H1 (cell line): ENCODE measurements at places on chromosomes 3 and 15. TPM values are rescaled to one million over a fixed set of nuclear protein-coding genes. Genes with fewer than 3 reads are reported as not detected.

- no peak for DNase-seq
These were observed 51.6 kb downstream of the ABHD2 start for GRCh38 chr15:89139613-89140499.

DNA sequence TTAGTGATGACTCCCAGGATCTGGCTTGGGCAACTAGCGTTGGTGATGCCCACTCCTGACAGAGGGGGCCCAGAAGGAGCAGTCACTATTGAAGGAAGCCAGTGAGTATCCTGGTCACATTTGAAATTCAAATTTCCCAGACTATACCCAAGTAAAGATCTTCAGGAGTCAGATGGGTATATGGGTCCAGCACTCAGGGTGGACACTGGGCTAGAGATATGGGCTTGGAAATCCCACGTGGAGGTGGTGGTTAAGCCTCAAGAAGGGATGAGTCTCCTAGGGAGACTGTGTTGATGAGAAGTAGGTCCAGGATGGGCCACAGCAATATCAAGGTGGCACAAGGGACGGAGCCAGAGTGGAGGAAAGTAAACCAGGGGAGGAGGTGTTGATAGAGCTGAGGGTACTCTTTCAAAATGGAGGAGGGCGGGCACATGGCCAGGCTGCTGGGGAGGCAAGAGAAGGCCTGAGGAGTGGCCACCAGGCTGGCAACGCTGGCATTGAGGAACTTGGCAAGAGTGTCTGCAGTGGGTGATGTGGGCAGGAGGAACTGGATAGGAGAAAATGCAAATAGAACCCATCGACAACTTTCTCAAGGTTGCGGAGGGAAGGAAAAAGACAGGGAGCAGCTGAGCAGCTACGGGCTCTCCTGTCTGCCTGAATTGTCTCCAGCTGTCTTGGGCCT is 3.7 kb upstream of the SLCO2A1 start:
- no peak for DNase-seq

DNA sequence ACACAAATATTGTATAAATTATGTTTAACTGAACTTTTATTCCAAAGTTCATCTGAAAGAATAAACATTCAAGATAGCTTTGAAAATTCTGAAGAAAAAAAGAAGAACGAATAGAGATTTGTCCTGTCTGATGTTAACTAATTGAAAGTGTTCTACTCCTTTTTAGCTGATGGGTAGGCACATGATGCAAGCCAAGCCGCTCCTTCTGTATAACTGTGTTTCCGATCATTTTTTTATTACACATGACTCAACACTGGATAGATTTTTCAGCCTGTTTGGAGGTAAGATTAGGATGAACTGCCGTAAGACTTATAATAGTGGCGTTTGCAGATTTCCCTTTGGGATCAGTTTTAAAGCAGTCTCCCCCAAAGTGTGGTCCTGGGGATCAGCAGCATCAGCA is 19.0 kb downstream of the NSUN3 start:
- DNase-seq = no peak

- no peak for DNase-seq
These were observed 168.9 kb downstream of the MYRIP start for GRCh38 chr3:39978308-39978707.

GRCh38 chr3:127701280-127701911 is 28.6 kb downstream of the ABTB1 start:
- no peak for DNase-seq

DNA sequence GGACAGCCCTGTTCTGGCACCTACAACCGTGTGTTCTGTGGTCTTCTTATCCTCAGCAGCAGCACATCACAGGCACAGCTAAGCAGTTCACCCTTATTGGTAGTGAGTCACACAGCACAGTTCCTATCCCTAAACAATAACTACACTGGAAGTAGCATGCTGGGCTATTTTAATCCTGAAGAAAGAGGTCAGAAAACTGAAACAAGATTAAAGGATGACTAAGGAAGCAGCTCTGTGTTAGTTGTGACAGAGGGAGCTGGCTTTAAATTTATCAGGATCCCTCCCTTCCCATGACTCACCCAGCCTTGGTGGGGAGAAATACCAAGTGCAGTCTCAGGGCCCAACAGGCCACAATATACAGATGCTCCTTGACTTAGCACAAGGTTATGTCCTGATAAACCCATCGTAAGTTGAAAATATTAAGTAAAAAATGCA is 144.3 kb downstream of the ERC2 start:
- no peak for DNase-seq

DNA sequence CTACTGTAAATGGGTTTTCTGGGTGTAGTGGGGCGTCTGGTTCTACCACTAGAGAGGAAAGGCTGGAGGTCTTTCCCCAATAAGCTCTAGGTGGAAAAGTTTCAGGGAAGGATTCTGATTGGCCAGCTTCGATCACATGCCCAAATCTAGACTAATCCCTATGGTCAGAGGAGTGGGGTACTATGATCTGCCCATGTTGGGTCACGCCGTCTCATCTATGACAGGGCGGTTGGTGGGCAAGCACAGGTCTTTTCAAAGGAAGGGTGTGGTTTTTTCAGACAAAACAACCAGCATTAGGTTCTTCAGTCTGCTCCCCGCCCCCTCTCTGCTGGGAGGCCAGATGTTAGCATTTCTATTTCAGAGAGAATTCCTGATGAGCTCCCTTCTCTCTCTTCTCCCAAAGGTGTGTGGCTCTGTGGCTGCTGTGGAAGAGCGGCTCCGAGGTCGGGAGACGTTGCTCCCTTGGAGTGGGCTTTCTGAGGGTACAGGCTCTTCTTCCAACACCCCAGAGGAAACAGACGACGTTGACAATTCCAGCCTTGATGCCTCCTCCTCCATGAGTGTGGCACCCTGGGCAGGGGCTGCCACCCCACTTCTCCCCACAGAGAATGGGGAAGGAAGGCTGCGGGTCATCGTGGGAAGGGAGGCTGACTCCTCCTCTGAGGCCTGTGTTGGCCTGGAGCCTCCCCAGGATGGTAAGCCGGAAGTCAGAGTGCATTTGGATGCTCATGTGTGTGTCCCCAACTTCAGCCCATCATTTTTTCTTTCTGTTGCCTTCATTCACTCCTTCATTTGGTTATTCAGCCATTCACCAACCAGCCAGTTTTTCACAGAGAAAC is 9.7 kb upstream of the TATDN2 start:
- DNase-seq = no peak

- DNase-seq = no peak
These were observed 146.1 kb upstream of the TMCO5A start for GRCh38 chr15:37788330-37788729.

Gene C3orf70
- polyA plus RNA-seq = 1.1 and 1.7 TPM in 2 replicates

Gene ACKR4
- not detected in 2 replicates for polyA plus RNA-seq

Gene GPR15
- polyA plus RNA-seq = not detected in 2 replicates
